Cortex of kidney (tissue), 1 donor: ENCODE measurements at places on chromosomes 2 and 18.

GRCh38 chr2:204315236-204315662 lies 230.0 kb upstream of the PARD3B start:
- DNase-seq = no peak

GRCh38 chr18:28114472-28114871 lies 62.5 kb downstream of the CDH2 start:
- no peak for DNase-seq

GRCh38 chr2:72140621-72140960 lies 7.1 kb downstream of the CYP26B1 start:
- DNase-seq = no peak

GRCh38 chr2:98026292-98026691 lies 30.5 kb upstream of the TMEM131 start:
- no peak for DNase-seq

DNA sequence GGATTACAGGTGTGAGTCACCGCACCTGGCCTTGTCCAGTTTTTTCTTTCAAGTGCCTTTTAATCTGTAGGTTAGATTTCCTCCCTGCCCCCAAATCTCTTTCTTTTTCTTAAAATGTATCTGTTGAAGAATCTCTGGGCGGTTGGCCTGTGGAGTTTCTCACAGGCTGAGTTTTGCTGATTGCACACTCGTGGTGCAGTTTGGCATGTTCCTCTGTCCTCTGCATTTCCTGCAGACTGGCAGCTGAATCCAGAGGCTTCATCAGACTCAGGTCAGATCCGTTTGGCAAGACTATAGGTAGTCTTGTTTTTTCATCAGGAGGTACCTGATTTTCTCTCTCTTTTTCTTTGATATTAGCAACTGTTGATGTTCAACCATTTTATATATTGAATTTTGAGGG lies 5.5 kb downstream of the CASP10 start:
- DNase-seq = no peak

DNA sequence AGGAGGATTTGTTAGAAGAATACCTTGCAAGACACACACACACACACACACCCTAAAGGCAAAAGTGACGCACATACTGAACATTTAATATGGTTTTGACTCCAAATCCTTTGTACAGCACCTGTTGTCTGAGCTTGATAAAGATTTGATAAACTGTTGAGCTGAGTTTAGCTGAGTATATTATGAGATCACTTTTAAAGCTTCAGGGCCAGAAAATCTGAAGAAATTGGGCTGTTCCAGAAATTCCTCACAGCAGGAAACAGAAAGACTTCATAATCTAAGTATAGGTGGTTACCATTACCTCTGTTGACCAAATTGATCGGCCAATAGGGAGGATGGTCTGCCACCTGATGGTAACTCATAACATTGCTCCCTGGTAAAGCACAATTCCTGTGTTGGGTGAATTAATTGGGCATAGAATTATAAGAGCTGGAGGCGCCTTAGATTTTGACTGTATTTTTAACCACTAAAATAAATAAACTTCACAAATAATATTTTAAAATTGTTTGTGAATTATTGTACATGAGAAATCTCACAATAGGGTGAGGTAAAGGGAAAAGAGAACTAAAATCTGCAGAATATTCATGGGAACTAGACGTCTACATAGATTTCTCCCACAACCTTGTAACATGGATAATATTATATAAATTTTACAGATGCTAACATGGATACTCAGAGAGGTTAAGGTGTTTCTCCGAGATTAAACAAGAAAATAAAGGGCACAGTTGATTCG lies 21.8 kb upstream of the RPIA start:
- DNase-seq = no peak

GRCh38 chr2:121034551-121034950 lies 250.5 kb downstream of the TFCP2L1 start:
- DNase-seq = no peak

GRCh38 chr2:46431481-46432235 lies 47.7 kb upstream of the TMEM247 start:
- no peak for DNase-seq

DNA sequence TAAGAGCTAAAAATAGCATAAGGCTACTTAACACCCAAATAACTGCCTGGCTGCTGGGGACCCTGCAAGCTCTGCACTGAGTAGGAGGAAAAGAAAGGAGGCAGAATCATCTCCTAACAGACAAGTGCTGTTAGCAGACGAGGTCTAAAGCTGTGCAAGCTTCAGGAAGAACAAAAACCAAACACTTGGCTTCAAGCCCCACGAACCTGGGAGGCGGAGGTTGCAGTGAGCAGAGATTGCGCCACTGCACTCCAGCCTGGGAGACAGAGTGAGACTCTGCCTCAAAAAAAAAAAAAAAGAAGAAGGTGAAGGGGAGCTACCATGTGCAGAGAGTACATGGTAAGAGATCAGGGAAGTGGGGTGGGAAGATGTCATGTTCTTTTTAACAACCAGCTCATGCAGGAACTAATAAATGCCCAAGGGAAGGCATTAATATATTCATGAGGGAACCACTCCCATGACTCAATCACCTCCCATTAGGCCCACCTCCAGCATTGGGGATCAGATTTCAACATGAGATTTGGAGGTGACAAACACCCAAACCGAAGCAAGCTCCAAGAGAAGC lies 28.8 kb upstream of the INO80C start:
- no peak for DNase-seq

DNA sequence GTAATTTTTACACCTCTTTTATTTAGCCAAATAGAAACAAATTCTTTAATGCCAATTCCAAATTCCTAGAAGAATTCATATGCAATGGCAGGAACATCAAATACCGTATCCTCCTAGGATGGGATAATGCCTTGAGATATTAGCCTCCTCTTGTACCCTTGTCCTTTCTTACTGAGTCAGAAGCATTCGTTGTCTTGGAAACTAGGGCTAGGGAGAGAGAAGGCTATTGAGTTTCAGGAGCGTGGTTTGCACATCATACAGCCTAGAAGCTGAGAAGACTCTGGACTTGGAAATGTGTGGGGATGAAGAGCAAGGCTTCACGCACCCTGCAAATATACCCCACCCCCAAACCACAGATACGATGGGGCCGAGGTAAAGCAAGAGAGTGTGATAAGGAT lies 300.7 kb downstream of the SP3 start:
- DNase-seq = no peak

GRCh38 chr18:6644836-6645627 lies 84.5 kb upstream of the ARHGAP28 start:
- no peak for DNase-seq

GRCh38 chr2:30165617-30166016 lies 18.8 kb downstream of the YPEL5 start:
- DNase-seq = no peak
